ENCODE measurements at places on chromosomes 1 and 21.

DNA sequence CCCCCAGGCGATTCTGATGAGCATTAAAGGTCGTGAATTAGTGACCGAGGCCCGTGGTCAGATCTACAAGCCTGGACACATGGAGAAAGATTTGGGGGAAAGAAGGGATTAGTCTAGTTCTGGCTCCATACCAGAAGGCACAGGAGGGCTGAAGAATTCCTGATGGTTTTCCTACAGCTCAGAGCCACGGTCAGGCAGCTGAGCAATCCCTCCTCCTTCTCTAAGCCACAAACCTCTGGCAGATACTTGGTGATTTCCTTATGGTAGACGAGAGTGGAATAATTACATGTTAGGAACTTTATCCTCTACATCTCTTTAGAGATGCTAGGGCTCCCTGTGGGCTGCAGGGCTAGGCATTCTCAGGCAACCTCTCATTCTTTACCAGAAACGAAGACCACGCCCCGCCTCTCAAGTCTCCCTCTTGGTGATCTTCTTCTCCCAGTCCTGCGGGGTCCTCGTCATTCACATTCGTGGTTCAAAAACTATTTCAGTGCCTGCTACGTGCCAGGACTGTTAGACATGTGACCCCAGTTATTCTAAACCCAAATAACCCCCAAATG lies 20.5 kb upstream of the ZBTB18 start:
- no peak for DNase-seq

DNA sequence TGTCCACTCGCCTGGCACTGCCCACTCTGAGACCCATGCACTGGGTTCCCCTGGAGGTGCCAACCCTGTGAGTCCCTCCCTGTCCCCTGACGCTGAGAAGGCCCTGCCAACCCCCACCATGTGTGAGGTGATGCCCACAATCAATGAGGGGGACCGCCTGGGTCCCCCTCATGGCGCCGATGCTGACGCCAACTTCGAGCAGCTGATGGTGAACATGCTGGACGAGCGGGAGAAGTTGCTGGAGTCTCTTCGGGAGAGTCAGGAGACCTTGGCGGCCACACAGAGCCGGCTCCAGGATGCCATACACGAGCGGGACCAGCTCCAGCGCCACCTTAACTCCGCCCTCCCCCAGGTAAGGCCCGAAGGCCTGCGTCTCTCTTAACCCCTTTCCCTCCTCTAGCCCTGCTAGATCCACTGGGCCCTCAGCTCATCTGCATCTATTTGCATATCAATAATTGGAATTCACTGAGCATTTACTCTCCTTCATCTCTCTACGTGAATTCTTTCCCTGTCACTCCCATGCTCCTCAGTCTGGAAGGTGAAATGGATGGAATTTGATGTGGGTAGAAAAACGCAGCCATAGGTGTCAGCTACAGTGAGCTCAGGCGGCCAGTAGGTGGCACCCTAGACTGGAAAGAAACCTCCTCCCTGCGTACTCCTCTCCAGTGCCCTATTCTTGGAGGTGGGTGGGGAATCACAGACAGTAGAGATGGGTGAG lies 12.8 kb downstream of the PPFIA4 start:
- peak; percentile 55 for DNase-seq

GRCh38 chr1:223031733-223032601 lies 111.1 kb downstream of the TLR5 start:
- no peak for DNase-seq

DNA sequence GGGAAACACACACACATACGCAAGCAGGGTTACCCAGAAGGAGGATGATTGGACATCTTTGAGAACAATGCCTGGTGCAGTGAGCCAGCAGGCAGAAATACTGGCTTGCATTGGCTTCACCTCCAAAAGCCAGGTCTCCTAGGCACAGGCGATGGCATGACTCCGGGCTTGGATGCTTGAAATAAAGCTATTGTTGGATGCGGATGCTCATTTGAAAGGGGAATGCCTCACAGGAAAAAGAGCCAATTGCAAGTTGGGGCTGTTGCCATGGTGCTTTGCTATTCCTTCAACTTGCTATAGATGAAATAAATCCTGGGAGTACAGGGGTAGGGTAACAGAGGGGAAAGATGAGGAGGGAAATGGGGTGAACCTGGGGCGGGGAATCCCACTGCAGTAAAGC lies 180.7 kb upstream of the SGIP1 start:
- no peak for DNase-seq

GRCh38 chr1:32352239-32352745 lies 10.0 kb downstream of the FAM229A start:
- no peak for DNase-seq

DNA sequence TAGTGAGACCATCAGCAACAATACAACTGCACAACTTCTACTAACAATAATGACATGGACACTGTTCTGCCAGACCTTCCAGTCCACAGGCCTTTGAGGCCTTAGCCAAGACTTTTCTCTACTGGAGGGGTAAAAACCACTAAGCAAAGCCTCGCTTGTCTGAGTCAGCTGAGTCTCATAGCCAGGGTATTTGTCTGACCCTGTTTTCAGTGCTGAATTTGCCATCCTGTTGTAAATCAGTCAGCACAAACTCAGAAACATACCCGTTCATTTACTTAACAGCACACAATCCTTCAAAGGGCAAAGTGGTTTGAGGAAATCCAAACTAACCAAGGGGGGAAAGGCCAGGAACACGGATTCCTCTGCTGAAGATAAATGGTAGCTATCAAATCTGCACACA lies 537.8 kb downstream of the SMYD3 start:
- no peak for DNase-seq

GRCh38 chr1:209500993-209501392 lies 82.5 kb upstream of the CAMK1G start:
- DNase-seq: no peak

DNA sequence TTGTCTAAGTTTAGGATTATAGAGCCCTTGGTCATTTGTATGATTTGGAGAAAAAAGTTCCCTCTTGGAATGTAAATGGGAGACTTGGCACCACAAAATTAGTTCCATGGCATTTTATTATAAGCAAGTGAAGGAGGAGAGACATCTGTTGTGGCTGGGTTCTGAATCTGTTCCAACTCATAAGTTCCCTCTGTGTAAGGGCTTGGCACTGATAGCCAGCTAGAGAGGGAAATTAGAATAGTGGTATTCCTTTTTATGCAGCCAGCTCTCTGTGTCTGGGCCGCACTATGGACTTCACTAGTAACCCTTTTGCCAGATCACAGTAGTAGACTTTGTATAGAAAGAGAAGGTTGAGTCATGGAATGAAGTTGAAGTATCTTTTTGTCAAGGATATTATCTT lies 31.1 kb downstream of the GNAI3 start:
- no peak for DNase-seq

DNA sequence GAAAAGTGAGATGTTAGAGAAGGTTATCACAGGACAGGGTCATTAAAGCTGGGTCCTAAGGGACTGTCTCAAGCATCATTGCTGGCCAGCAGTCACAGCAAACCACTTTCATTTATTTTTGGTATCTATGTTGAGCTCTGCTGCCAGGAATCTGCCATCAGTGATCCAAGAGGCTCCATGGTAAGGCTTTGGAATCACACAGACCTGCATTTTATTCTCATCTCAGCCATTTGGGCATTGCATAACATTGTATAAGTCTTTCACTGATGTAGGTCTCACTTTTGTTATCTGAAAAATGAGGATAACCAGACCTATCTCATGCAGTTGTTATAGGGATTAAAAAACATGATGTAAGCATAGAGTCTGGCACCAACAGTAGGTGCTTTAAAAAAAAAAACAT lies 77.5 kb downstream of the OMA1 start:
- no peak for DNase-seq

DNA sequence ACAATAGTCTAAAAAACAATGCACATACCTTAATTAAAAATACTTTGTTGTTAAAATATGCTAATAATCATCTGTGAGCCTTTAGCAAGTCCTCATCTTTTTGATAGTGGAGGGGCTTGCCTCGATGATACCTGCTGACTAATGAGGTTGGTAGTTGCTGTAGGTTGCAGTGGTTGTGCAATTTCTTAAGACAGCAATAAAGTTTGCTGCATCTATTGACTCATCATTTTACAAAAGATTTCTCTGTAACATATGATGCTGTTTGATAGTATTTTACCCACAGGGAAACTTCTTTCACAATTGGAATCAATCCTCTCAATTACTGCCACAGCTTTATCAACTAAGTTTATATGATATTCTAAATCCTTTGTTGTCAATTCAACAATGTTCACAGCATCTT lies 7.6 kb downstream of the C1orf87 start:
- no peak for DNase-seq

DNA sequence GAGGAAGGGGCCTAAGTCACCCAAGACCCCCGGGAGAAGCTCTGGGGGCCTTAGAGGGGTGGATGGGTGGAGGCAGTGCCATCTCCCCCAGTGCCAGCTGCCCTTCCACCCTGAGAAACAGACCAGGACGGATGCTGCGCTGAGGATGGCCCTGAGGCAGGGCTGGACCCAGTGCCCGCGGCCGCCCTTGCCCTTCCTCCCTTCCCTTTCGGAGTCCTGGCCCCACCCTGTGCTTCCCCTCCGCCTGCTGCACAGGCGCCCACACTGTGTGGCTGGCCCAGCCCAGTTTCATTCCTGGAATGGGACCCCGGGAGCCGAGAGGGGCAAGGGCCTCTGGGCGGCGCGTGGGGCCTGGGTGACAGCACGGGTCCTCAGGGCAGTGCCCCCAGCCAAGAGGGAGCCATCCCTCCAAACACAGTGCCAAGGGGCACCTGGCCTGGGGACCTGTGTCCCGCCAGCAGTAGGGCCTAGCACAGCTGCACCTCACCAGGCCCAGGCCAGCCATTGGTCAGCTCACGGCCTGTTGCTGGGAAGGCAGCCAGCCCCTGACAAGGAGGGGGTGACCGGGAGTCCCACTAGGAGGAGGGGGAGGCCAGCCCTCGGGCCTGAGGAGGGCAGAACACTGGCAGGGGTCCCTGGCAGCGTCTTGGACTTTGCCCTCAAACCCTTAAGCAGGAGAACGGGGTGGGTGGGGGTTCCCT lies 13.4 kb upstream of the SKI start:
- DNase-seq: no peak

DNA sequence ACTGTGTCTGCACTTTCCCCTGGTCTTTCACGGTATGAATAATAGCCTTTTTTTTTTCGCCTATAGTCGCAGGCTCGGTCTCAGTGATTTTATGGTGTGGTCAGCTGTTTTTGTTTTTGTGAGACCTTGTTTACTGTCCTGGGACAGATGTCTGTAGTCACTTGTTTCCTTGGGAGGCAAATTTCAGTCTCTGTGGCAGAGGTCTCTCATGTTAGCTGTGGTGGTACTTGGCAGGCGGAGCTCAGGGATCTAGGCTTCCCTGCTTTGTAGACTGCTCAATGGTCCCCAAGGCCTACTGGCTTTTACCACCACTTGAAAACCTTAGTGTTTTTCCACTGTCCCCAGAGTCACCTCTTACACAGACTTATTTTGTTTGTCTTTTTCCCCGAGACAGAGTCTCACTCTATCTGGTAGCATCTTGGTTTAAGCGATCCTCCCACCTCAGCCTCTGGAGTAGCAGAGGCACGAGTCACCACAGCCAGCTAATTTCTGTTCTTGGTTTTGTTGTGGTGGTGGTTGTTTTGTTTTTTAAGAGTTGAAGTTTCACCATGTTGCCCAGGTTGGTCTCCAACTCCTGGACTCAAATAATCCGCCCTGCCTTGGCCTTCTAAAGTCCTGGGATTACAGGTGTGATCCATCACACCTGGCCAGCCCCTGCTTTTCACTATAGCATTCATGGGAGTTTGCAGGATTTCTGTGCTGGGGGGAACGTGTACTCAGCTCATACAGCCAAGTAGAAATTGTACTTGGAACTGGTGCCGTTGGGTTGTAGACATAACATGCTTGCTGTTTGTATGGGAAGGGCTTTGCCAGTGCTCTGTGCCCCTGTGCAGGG lies 10.3 kb downstream of the RNU1-2 start:
- no peak for DNase-seq

DNA sequence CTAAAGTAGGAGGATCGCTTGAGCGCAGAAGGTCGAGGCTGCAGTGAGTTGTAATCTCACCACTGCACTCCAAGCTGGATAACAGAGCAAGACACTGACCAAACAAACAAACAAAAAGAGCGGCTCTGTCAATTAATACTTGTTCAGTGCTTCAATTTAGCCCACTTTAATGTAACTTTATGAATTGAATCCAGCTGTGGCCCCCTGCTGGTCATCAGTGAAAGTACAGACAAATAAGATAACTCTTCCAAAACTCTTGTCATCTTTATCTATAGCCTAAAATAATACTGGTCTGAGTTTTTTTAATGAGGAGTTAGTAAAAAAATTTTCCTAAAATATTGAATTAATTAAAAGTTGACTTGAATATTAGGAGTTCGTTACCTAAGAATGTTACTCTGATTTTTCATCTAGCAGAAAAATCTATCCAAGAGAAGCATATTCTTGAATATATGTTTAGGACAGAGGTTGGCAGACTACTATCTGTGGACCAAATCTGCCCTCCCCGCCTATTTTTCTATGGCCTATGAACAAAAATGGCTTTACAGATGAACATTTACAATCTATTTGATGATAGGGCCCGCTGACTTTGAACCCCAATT lies 26.1 kb downstream of the ATP5PF start:
- peak; percentile 7 for DNase-seq

- DNase-seq: no peak
Observed at GRCh38 chr1:237684236-237684635, 206.5 kb downstream of the ZP4 start.

Data from stimulated activated CD8-positive, alpha-beta memory T cell treated with anti-CD3 and anti-CD28 coated beads, Interleukin-2, amount 100 ng/mL, for 48 hours (primary cell).